Hematopoietic multipotent progenitor cell treated with erythropoietin and hydrocortisone succinate and interleukin-3 and kit ligand, for 8 days (in vitro differentiated cells): ENCODE measurements at places on chromosomes 13 and 19.
A peak's percentile ranks its signal among the peaks of the same experiment; 100 is the strongest.

GRCh38 chr13:51342706-51343105, 3.2 kb downstream of the SERPINE3 start:
- no peak for DNase-seq

DNA sequence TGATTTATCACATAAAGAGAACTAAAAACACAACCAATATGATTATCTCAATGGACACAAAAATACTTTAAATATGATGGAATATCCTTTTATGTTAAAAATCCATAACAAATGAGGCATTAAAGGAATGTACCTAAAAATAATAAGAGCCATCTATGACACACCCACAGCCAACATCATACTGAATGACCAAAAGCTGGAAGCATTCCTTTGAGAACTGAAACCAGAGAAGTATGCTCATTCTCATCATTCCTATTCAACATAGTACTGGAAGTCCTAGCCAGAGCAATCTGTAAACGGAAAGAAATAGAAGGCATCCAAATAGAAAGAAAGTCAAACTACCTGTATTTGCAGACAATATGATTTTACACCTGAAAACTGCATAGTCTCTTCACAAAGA, 671.0 kb downstream of the SLITRK1 start:
- DNase-seq: no peak

GRCh38 chr19:2962018-2962670, 15.2 kb upstream of the TLE6 start:
- DNase-seq: peak; percentile 65

DNA sequence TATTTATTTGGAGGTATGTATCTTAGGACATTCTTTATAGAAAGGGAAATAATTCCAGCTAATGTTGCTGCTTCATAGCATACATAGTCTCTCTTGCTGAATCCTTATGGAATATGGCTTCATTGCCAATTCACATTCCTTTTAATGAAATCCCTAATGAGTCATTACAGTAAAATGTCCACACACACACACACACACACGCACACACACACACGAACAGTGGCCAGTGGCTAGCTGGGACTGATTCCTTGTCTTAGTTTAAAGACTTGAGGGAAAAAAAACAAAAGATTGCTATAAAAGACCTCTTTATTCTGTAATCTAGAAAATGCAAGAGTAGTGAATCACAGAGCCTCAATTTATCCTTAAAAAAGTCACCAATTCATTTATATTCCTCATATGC, 301.6 kb downstream of the SLITRK6 start:
- no peak for DNase-seq

DNA sequence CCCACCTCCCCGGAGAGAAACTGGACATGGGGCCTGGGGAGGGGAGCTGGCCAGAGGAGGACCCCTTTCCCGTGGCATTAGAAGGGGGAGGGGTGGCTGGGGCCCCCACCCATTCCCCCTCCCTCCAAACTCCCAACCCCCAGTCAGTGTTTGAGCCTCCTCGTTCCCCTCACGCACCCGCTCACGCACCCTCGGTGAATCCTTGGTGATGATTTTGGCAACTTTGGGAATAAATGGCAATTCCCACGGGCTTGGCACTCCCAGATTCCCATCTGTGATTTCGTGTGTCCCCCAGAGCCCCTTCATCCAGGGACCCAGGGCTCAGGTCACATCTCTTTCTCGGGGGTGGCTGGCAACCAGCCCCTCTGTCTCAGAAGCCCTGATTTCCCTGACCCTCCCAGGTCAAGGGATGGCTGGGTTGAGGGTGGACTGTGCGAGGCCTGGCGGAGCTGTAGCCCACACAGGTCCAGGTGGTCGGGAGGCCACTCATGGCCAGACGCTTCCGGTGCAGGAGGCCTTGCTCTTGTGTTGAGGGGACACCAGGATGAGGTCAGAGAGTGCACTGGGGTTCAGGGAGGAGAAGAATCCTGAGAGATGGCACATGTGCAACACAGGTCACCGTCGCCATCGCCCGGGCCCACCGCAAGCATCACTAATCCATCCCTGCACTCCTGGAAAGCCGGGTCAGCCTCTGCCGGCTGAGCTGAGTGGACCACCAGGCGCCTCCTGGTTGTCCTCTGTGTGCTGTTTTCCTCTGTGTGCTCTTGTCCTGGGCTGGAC, 20.7 kb downstream of the EPN1 start:
- no peak for DNase-seq

- peak; percentile 25 for DNase-seq
These were observed 7.2 kb downstream of the ABHD13 start for GRCh38 chr13:108225440-108225839.

DNA sequence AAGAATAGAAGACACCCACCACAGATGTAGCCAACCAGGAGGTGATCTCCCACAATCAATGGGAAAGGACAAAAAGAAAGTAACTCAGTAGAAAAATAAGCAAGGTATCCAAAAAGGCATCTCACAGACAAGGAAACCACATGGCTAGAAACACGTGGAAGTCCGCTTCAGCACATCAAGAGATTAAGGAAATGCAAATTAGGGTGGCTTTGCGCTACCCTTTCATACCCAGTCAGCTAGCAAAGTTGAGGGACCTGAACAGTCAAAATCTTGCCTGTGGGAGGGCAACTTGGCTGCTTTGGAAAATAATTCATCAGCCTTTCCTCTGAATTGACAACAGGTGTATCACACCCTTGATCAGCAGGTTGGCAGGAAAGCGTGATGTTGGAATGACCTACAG, 11.6 kb upstream of the UQCR11 start:
- no peak for DNase-seq

- DNase-seq: no peak
These were observed 289.2 kb downstream of the EFNB2 start for GRCh38 chr13:106246242-106246641.
